GM12892 (cell line): ENCODE measurements at places on chromosomes 7 and 10.

GRCh38 chr7:29839921-29840320 lies 33.6 kb downstream of the WIPF3 start:
- DNase-seq: no peak

GRCh38 chr10:118841881-118842605 lies 87.3 kb upstream of the CACUL1 start:
- DNase-seq: no peak

DNA sequence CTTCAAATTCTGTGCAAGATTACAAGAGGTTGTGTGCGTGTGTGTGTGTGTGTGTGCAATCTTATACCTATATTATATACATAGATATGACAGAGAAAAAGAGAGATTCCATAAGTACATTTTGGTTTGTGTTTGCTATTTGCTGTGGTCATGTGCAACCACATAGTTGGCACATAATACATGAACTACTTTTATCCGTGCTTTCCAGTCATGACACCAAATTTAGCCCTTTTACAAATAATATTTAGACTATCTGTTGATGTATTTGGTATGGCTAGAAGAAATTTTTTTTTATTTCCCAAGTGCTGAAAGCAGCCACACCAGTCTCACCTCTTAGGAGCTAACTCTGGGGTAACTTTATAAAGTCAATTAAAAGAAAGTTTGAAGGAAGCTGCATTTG lies 63.5 kb upstream of the EGFR start:
- no peak for DNase-seq

DNA sequence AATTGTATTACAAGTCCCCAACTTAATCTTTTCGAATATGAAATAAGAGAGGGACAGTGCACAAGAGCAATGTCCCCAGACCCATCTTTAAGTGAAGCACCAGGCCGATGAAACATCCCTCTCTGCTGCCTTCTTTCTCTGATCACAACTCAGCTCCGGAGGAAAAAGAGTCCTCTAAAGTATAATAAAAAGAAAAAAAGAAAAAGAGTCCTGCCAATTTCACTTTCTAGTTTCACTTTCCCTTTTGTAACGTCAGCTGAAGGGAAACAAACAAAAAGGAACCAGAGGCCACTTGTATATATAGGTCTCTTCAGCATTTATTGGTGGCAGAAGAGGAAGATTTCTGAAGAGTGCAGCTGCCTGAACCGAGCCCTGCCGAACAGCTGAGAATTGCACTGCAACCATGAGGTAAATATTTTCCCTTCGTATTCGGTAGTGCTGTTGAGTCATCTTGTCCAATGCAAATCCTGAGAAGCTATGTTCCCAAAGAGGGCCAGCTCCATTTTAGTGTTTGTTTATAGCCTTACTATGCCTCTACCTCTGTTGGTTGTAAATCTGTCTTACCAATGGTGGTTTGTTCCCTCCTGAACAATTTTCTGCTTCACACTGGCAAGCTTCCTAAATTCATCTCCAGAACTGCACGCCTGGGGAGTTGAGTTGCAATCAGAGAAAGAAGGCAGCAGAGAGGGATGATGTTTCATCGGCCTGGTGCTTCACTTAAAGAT lies at the start of gene IFIT2:
Gene IFIT2, plus strand, starts transcription at position 326 of the 725 bp plus-strand sequence. Its CDS starts 78 bp downstream, at position 404.
- peak; percentile 15 for DNase-seq

DNA sequence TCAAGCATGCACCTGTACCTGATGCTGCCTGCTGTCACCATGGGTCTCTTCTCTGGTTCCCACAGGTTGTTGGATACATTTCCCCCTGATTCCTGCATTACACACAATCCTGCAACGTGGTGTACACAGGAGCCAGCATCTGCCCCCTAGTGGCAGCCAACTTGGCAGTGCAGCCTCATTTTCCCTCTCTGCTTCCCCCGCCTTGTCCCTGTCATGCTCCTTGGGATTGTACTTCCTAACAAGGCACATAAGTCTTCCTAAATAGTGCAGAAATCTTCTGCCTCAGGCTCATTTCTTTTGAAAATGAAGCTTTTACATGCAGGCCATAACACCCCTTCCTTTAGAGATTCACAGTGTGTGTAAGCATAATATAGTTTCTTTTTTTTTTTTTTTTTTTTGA lies 387.5 kb downstream of the CCSER2 start:
- peak; percentile 23 for DNase-seq

DNA sequence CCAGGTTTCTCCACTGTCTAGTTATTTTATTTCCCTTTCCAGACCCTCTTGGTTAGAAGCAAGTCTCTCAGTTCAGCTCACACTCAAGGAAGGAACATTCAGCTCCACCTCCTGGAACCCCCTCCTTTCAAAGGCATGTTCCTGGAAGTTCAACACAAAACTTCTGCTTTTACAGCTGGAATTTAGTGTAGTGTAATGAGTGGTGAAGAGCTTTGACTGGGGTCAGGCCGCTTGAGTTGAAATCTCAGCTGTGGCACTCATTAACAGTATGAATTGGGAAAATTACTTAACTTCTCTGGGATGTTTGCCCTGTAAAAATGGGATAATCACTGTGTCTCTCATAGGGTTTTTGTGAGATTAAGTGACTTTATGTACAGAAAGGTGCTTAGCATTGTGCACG lies 91.7 kb downstream of the TMEM178B start:
- no peak for DNase-seq

- peak; percentile 94 for DNase-seq
Observed at GRCh38 chr10:8053446-8054243, 843 bp upstream of the GATA3 start.

GRCh38 chr7:65731562-65732035 lies 141.3 kb upstream of the VKORC1L1 start:
- DNase-seq: no peak

DNA sequence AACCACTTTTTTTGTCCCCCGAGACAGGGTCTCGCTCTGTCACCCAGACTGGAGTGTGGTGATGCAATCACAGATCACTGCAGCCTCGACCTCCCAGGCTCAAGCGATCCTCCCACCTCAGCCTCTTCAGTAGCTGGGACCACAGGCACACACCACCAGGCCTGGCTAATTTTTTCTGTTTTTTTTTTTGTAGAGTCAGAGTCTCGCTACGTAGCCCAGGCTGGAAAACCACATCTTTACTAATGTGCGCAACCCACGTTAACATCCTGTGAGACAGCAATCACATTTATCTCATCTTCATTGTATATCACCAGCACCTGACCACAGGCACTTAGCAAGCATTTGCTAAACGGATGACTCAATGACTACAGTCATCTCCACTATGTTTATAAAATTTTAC lies 77.8 kb upstream of the ATP6V0A4 start:
- DNase-seq: no peak

- no peak for DNase-seq
Observed at GRCh38 chr7:98423043-98423442, 22.2 kb upstream of the BAIAP2L1 start.

DNA sequence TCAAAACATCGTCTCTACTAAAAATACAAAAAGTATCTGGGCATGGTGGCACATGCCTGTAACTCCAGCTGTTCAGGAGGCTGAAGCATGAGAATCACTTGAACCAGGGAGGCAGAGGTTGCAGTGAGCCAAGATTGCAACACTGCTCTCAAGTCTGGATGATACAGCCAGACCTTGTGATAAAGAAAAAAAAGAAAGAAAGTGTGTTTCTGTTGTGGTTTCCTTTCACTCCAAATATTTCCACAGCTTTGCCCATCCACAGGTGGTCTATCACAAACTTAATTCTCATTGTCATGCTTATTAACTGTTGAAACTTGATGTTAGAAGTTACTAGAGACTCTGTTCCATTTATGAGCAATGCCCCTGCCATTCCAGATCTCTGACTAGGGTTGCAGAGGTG lies 316.0 kb upstream of the SEMA3C start:
- no peak for DNase-seq

GRCh38 chr7:157817944-157818700 lies 481.3 kb downstream of the DNAJB6 start:
- no peak for DNase-seq

GRCh38 chr7:69402696-69403095 lies 195.6 kb upstream of the AUTS2 start:
- DNase-seq: no peak

- no peak for DNase-seq
Observed at GRCh38 chr10:122152544-122152943, 118.6 kb upstream of the BTBD16 start.

DNA sequence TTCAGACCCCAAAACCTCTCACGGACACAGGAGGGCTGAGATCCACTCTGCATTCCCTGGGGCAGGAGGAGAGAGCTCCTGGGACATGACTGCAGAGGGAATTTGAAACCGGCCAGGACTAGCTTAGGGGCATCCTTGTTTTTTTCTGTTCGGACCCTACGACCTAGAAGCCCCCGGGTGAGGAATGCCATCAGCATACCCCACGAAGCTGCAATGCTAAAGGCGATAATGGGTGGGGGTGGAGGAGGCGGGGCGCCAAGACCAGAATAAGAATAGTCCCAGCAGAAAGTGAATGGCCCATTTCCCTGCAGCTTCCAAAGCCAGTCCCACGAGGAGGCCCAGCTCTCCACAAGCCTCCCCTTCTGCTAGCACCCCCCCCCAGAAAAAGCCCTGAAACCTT lies 4.0 kb downstream of the PDGFA start:
- no peak for DNase-seq

- DNase-seq: no peak
Observed at GRCh38 chr10:70528741-70529362, 50.3 kb downstream of the PALD1 start.

DNA sequence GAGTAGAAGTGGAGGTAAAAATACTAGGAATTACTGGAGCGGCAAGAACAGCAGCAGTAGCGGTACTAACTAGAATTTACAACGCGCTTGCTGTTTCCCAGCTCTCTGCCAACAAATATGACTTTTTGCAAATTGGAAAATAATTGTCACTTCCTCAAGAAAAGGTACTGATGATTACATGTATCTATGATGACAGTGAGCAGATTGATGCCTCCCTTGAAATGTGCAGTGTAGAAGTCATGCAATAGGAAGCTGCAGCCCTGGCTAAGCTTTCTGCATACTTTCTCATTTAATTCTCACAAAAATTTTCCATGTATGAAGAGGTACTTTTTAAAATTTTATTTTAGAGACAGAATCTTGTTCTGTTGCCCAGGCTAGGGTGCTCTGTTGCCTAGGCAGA lies 49.9 kb downstream of the ANK3 start:
- DNase-seq: no peak

GRCh38 chr10:88731296-88731695 lies 25.2 kb downstream of the LIPK start:
- DNase-seq: no peak

- DNase-seq: no peak
Observed at GRCh38 chr7:26964156-26964808, 99.9 kb upstream of the SKAP2 start.

DNA sequence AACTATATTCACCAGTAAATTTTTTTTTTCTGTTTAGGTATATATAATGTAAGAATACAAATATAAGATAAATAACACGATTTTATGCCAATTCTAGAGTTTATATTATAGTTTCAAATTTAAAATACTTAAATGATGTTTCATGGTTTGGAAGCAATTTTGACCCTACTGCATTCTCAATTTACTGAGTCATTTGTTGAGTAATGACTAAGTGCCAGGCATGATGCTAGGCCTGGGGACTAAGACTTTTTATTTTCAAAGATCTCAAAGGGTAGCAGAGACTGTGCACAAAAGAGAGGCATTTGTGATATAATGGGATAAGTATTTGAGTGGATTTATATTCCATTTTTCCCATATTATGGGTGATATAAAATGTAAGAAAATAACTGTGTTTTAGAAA lies 78.9 kb upstream of the SMIM30 start:
- no peak for DNase-seq

DNA sequence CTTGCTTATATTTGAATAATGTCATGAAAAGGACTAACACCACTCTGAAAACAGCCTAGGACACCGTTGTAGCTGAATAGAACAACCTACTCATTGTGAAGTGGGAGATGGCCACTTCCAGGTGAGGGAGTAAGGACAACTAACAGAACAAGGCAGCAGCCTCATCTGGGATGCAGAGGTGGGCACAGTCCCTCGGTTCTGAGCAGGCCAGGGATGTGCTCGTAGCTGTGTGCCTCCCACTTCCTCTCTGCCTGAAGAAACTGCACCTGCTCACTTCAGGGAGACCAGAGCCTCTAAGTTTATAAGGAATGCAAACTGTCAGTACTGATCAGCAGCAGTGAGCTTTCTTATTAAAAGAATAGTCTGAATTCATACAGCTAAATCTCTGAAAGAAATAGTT lies 2.5 kb downstream of the VSTM4 start:
- DNase-seq: no peak

DNA sequence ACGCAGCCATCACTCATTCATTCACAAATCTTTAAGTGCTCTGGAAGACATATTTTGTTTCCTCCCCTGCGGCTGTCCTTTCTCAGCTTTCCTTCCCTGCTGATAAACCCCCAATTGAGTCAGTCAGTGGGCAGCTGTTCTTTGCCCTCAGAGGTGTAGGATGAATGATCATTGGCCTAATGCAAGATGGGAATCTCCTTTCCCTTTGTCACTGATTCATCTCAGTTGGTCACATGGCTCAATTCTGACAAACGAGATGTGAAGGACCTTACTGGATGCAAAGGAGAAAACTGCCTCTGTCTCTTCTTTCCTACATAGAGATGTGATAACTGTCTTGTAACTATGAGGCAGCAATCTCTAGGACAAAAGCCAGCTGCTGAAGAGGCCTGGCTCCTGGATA lies 44.6 kb downstream of the COL28A1 start:
- no peak for DNase-seq

DNA sequence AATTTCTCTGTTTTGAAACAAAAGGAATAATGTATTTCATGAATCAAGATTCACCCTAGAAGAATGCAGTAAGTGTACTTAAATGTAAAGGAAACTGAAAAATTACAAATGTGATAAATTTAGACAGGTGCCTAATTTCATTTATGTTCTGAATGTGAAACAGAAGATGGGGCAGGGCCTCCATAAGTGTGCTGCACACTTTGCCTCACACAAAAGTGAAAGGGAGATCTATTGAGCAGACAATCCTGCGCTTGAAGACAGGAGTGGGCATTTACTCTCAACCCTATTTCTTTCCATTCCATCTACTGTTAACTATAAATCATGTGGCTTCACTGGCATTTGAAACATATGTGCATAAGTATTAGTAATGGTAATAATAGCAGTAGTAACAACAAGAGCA lies 36.2 kb downstream of the GNG11 start:
- no peak for DNase-seq

DNA sequence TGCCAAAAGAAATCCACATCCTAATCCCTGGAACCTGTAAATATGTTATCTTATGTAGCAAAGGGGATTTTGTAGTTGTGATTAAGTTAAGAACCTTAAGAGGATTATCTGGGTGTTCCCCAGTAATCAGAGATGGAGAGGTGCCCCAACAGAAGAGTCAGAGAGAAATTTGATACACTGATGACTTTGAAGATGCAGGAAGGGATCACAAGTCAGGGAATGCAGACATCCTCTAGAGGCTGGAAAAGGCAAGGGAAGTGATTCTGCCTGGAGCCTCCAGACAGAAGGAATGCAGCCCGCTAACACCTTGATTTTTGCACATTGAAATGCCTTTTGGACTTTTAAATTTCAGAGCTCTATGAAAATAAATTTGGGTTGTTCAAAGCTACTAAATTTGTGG lies 531.7 kb downstream of the DNAJB9 start:
- DNase-seq: no peak
